Fibroblast of skin of scalp (primary cell): ENCODE measurements at places on chromosomes 5 and 9.

- no peak for DNase-seq
Observed at GRCh38 chr9:93826209-93826608, 128.9 kb downstream of the BARX1 start.

DNA sequence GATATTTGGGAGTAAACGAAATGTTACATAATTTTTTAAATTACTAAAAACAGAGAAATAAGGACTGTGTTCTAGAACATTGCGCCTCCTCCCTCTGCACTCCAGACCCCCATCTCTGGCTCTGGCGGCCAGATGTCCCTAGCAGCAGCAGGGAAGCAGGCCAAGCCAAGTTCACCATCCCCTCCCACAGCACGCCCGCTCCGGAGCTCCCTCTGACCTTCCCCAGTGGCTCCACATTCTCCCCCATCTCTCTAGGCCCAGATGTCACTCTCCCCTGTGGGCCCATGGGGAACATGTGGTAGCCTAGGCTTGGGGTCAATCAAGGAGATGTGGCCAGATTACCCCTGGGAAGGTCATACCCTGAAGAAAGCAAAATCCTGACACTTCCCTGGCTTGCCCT is 6.3 kb upstream of the WNK2 start:
- no peak for DNase-seq

GRCh38 chr9:34375901-34376595 is 650 bp downstream of the MYORG start:
- no peak for DNase-seq

DNA sequence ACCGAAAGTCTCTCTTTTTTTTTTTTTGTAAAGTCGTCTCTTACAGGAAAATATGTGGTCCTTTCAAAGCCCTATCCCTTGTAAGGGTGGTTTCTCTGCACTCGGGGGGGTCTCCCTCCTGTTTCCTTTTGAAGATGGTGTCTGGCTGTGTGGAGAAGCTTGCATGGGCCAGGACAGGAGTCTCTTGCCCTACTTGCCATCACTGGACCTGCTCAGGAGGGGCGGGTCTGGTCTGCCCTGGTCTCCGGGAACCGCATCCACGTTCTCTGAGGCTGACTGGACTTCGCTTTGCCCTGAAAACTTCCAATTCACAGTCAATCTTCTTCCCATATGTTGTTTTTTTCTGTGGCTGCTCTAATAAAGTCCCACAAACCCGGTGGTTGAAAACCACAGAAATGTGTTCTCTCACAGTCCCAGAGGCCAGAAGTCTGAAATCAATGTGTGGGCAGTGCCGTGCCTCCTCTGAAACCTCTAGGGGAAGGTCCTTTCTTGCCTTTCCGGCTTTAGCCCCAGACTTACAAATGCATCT is 92.9 kb upstream of the IER5L start:
- DNase-seq, result peak; percentile 91

GRCh38 chr5:149260761-149261160 is 10.9 kb upstream of the AFAP1L1 start:
- no peak for DNase-seq

- DNase-seq, result no peak
Observed at GRCh38 chr9:35116539-35116897, 856 bp upstream of the ATOSB start.

GRCh38 chr9:85038061-85038460 is 368.5 kb downstream of the NTRK2 start:
- no peak for DNase-seq

DNA sequence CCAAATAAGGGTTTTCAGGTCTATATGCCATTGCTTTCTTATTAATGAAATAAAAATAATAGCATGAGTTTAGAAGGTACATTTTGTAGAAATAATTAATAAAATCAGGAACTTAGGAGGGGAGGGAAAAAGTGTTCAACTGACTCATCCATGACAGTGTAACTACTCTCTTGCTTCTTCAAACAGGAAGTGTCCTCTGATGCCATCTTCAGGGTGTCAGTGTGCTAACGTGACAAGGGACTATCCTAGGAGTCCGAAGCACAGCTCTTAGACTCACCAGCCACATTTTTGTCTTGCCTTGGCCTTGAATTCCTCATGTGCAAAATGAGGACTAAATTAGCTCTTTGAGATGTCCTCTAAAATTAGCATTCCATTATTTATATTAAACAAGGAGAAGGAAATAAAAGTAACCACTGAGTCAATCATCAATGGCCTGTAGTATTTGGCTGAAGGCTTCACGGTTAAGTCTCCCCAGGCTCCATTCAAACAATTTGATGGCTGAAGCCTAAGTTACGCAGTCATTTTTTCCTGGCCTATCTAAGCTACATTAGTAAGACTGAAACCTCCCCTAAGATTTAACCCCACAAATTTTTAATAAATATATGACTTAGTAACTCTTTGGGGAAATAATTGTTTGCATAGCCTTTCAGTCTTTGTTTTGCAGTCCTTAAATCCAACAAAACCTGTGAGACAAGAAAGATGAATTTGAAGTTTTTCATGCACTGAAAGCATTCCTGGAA is 151.1 kb downstream of the ARL15 start:
- peak; percentile 44 for DNase-seq

DNA sequence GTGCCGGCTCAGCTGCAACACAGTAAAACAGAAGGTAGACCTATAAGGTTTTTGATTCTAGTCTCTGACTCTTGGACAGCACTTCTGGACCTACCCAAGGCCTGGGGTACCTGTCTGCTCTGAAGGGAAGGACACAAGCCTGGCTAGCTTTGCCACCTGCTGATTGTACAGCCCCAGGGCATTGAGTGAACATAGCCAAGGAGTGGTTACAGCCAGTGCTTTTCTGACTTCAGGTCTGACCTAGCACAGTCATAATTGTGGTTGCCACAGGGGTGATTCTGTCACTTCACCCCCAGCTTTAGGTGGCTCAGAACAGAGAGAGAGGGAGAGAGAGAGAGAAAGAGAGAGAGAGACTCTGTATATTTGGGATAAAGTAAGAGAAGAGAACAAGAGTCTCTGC is 118.4 kb downstream of the PLCXD3 start:
- no peak for DNase-seq

DNA sequence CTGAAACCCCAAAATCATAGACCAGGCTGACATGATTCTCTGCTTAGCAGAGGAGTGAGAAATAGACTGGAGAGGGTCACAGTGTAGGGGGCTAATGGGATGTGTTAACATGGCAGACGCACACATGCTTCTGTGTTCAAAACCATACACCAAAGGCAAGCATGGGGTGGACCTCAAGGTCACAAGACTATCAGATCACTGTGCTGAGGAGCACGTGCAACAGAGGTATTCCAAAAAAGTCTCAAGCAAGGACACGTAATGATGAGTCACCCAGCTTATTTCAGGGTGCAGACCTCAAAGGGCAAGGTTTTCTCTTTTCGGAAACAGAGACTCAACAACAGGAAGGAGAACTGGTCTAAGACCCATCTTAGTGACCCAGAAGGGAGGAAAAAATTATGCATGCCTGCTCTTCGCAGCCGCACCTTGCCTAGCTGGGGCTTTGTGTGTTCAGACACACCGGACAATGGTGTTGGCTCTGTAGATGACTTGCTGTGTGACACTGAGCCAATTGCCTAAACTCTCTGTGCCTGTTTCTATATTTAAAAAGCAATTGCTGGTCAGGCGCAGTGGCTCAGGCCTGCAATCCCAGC is 20.3 kb downstream of the WHRN start:
- DNase-seq, result peak; percentile 8

- no peak for DNase-seq
Observed at GRCh38 chr9:21883642-21884041, 81.2 kb downstream of the MTAP start.

DNA sequence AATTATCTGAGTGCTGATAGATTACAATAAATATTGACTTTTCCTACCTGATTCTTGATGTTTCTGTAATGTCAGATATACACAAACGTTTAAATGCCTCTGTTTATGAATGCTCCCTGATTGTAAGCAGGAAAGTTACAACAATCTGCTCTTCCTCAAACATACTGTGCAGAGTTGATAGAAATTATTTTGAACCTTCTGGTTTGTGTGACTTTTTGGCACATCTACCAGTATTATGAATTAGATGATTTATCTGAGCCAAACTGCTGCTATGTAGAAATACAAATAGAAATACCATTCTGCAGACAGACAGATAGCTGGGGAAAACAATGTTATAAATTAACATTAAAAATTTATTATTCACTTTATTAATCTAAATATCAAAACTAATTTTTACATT is 113.0 kb downstream of the SLF1 start:
- DNase-seq, result no peak

GRCh38 chr5:158958021-158958994 is 141.4 kb downstream of the EBF1 start:
- peak; percentile 50 for DNase-seq

GRCh38 chr5:78331523-78332080 is 28.8 kb upstream of the SCAMP1 start:
- no peak for DNase-seq

GRCh38 chr5:95709967-95710650 is 21.0 kb upstream of the RHOBTB3 start:
- no peak for DNase-seq

DNA sequence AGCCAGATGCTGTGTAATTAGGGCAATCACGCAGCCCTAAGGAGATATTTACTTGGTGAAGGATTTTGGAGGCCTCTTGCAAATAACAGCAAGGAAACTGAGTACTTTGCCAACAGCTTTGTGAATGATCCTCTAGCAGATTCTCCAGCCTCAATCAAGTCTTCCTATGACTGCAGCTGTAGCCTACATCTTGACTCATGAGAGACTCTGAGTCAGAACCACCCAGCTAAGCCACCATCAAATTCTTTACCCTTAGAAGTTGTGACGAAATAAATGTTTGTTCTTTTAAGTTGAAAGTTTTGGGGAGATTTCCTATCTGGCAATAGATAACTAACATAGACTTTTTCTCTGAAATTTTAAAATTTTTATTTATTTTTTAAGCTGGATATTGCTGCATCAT is 237.6 kb upstream of the CCNH start:
- DNase-seq, result no peak

DNA sequence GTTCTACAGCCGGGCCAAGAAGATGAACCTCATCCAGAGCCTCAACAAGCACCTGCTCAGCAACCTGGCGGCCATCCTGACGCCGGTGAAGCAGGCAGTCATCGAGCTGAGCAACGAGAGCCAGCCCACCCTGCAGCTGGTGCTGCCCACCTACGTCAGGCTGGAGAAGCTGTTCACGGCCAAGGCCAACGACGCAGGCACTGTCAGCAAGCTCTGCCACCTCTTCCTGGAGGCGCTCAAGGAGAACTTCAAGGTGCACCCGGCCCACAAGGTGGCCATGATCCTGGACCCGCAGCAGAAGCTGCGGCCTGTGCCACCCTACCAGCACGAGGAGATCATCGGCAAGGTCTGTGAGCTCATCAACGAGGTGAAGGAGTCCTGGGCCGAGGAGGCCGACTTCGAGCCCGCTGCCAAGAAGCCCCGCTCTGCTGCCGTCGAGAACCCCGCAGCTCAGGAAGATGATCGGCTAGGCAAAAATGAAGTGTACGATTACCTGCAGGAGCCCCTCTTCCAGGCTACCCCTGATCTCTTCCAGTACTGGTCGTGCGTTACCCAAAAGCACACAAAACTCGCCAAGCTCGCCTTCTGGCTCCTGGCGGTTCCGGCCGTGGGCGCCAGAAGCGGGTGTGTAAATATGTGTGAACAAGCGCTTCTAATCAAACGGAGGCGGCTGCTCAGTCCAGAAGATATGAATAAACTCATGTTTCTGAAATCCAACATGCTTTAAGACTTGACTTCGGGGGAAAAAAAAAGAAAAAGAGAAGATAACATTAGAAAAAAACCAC is 28.5 kb downstream of the AMBP start:
- no peak for DNase-seq

DNA sequence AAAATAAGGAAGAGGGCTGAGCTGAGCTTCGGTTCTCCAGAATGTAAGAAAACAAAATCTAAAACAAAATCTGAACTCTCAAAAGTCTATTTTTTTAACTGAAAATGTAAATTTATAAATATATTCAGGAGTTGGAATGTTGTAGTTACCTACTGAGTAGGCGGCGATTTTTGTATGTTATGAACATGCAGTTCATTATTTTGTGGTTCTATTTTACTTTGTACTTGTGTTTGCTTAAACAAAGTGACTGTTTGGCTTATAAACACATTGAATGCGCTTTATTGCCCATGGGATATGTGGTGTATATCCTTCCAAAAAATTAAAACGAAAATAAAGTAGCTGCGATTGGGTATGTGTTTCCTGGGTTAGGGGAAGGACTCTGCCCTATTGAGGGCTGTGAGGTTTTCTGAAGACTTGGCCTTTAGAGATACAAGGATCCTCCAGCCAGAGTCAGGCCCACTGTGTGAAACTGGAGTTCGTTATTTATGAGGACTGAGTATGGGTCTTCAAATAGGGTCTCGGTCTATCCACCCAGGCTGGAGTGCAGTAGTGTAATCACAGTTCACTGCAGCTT is 3.8 kb downstream of the EGR1 start:
- no peak for DNase-seq

DNA sequence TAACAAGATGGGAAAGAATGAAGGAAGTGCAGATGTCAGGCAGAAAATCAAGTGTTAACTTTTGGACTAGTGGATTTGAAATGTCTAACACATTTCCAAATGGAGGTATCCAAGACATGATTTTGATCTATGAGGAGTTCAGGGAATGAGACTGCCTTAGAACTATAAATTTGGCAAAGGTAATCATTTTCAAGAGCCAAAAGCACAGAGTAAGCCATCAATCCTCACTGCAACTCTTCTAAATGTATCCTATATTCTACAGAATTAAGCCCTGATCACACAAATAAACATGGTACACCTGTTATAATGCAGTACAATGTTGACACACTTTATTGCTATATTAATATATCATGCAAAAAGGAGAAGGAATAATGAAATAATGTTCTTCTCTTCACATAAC is 55.6 kb downstream of the SETX start:
- no peak for DNase-seq

GRCh38 chr9:30771760-30772159 is 1612.7 kb upstream of the ACO1 start:
- DNase-seq, result no peak

- peak; percentile 76 for DNase-seq
Observed at GRCh38 chr5:60541980-60542379, 158.0 kb downstream of the DEPDC1B start.

DNA sequence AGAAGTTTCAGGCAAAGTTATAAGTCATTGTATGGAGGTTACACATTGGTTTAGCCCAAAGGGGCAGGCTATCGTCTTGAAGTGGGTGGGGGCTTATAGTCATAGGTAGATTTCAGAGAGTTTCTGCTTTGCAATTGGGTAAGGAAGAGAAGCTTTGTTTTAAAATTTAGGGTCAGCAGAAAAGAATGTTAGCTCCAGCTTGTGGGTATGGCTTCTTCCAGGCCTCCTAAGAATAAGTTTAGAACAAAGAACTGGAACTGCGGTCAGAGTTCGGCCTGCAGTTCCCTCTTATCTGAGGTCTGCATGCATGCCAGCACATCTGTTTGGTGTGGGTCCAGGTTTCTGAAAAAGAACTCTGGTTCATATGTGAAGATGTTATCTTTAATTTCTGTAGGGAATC is 96.1 kb downstream of the CYFIP2 start:
- DNase-seq, result peak; percentile 39

GRCh38 chr9:132943651-132944293 is 644 bp downstream of the TSC1 start:
- DNase-seq, result no peak

- no peak for DNase-seq
Observed at GRCh38 chr5:138271281-138271680, 3.1 kb downstream of the GFRA3 start.

- peak; percentile 50 for DNase-seq
Observed at GRCh38 chr9:128927731-128928411, 7.1 kb downstream of the PHYHD1 start.
